ENCODE measurements at places on chromosomes 1 and 21. TPM values are rescaled to one million over a fixed set of nuclear protein-coding genes. Genes with fewer than 3 reads are reported as not detected.

GRCh38 chr1:64136752-64137411 lies 66.5 kb upstream of the UBE2U start:
- no peak overlapping the region for H3K4me3 ChIP-seq
- DNase-seq: peak; percentile 57
- no peaks in the 10 kb centered on the region for H3K27me3 ChIP-seq

The DIPK1A gene
- total RNA-seq: 9.3 TPM

GRCh38 chr1:8752411-8752810 lies 65.0 kb downstream of the RERE start:
- H3K27me3 ChIP-seq: no peaks in the 10 kb centered on the region
- DNase-seq: no peak
- H3K4me3 ChIP-seq: peak overlapping the region; percentile 14
- peak overlapping the region; percentile 94 for H3K27ac ChIP-seq
- no peaks in the 10 kb centered on the region for H3K36me3 ChIP-seq

GRCh38 chr1:176225479-176225875 lies 18.4 kb upstream of the COP1 start:
- no peak overlapping the region for H3K27ac ChIP-seq
- H3K4me1 ChIP-seq: no peaks in the 10 kb centered on the region
- no peaks in the 10 kb centered on the region for H3K27me3 ChIP-seq
- no peak overlapping the region for H3K4me3 ChIP-seq
- DNase-seq: no peak

The CASQ1 gene
- not detected for total RNA-seq

DNA sequence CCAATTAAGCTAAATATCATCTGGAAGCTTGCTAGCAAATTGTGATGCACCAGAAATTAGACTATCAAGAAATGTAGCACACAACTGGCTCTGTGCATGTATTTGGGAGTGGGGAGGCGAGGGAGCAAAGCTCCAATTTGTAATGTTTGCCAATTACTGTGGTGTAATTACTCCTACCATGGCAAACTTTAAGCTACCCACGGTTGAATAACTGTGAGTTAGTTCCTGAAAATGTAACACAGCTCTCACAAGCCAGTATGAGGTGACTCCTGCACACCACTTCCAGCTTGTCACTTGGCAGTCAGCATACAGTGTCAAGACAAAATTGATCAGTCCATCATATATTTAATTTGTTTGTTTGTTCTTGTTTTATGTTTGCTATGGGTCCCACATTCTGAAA lies 141.2 kb downstream of the TM2D1 start:
- H3K27ac ChIP-seq: no peak overlapping the region
- peaks cover 8% of the 10 kb centered on the region for H3K27me3 ChIP-seq
- DNase-seq: no peak
- H3K4me1 ChIP-seq: no peaks in the 10 kb centered on the region
- no peaks in the 10 kb centered on the region for H3K36me3 ChIP-seq

- peaks cover 15% of the 10 kb centered on the region for H3K4me1 ChIP-seq
- H3K27ac ChIP-seq: no peak overlapping the region
- H3K27me3 ChIP-seq: no peaks in the 10 kb centered on the region
Measured at GRCh38 chr21:45324489-45325205, 37.0 kb upstream of the POFUT2 start.

The EPHB2 gene
- total RNA-seq: 0.22 TPM

GRCh38 chr1:236701782-236702181 lies 15.5 kb downstream of the ACTN2 start:
- H3K4me1 ChIP-seq: no peaks in the 10 kb centered on the region
- H3K4me3 ChIP-seq: no peak overlapping the region
- no peak overlapping the region for H3K27ac ChIP-seq
- H3K36me3 ChIP-seq: no peaks in the 10 kb centered on the region
- H3K27me3 ChIP-seq: peaks cover 27% of the 10 kb centered on the region

DNA sequence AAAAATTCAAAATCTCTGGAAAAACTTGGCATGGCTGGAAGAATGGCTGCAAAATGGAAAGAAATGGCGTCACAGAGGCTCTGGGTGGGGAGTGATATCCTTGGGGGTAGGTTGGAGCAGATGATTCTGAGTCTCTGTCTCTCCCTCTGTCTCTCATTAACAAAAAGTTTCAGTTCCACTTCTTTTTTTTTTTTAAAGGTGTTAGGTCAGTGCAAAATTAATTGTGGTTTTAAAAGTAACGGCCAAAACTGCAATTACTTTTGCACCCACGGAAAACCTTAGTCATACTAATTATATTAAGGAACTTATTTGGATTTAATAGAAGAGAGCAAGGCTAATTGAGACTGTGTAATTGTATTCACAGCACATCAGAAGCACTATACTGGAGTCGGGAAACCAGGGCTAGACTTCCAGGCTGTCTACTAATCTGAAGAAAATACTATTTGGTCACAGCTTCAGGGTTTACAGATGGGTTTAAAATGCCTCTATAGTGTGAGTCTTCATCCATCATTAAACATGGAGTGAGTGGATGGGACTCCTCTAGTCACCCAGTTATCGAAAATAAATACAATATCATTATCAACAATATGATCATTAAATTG lies 289.1 kb upstream of the PLD5 start:
- no peaks in the 10 kb centered on the region for H3K36me3 ChIP-seq
- no peak for DNase-seq
- no peak overlapping the region for H3K27ac ChIP-seq
- no peak overlapping the region for H3K4me3 ChIP-seq

GRCh38 chr1:78918157-78918556 lies 88.4 kb downstream of the ADGRL4 start:
- H3K27me3 ChIP-seq: no peaks in the 10 kb centered on the region
- H3K36me3 ChIP-seq: no peaks in the 10 kb centered on the region
- H3K27ac ChIP-seq: no peak overlapping the region
- no peak for DNase-seq
- H3K4me1 ChIP-seq: no peaks in the 10 kb centered on the region

GRCh38 chr1:11134898-11135266 lies 35.2 kb upstream of the EXOSC10 start:
- H3K36me3 ChIP-seq: peaks cover 7% of the 10 kb centered on the region
- no peak for DNase-seq
- no peak overlapping the region for H3K27ac ChIP-seq
- no peak overlapping the region for H3K4me3 ChIP-seq

The RBM34 gene
- 128 TPM for total RNA-seq

DNA sequence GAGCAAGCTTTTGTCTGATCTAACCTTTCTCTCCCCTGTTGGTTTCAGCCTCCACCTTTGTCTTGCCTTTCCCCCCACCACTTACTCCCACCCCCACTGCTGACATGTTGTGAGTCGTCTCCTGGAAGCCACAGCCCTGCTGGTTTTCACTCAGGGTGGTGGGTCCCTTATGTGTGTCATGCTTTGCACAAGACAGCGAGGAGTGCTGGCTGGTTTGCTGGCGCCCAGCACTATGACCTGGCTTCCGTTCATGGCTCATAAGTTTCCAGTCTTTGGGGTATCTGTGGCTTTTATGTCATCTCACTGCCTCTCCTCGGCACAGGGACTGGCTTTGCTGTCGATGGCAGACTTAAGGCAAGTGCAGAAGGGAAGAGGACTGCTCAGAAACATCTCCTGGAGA lies 177.7 kb downstream of the KIF26B start:
- H3K4me1 ChIP-seq: peaks cover 42% of the 10 kb centered on the region
- peak; percentile 83 for DNase-seq
- peaks cover 26% of the 10 kb centered on the region for H3K27me3 ChIP-seq
- H3K36me3 ChIP-seq: peaks cover 6% of the 10 kb centered on the region
- no peak overlapping the region for H3K4me3 ChIP-seq

- H3K36me3 ChIP-seq: no peaks in the 10 kb centered on the region
- H3K27ac ChIP-seq: no peak overlapping the region
- H3K27me3 ChIP-seq: no peaks in the 10 kb centered on the region
- no peak overlapping the region for H3K4me3 ChIP-seq
- no peaks in the 10 kb centered on the region for H3K4me1 ChIP-seq
Measured at GRCh38 chr1:186927884-186928283, 99.1 kb downstream of the PLA2G4A start.

The PLA2G2F gene
- not detected for total RNA-seq

DNA sequence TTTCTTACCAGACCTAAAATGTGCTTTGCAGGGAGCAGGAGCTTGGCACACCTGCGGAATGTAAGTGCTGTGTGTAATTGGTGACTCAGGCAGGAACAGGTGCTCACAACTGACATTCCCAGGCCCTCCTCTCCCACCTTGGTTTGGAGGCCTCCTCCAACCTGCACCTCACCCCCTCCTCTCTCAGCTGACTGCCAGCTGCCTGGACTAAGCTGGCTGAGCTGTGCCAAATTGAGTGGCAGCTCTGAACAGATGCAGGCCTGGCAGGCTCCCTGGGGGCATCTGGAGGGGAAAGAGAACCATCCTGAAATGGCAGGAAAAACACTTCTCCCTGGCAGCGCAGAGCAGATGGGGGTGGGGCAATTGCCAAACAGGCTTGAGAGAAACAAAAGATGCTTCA lies 91.7 kb upstream of the PGBD5 start:
- no peaks in the 10 kb centered on the region for H3K4me1 ChIP-seq
- no peak for DNase-seq
- H3K4me3 ChIP-seq: no peak overlapping the region
- no peaks in the 10 kb centered on the region for H3K27me3 ChIP-seq
- no peak overlapping the region for H3K27ac ChIP-seq

The REN gene
- total RNA-seq: not detected

The AMY2B gene
- 14.2 TPM for total RNA-seq

- H3K27me3 ChIP-seq: peaks cover 7% of the 10 kb centered on the region
- H3K27ac ChIP-seq: peak overlapping the region; percentile 55
- H3K4me3 ChIP-seq: peak overlapping the region; percentile 47
- peaks cover 13% of the 10 kb centered on the region for H3K4me1 ChIP-seq
- peak; percentile 27 for DNase-seq
Measured at GRCh38 chr1:10904396-10905358, 107.8 kb upstream of the TARDBP start.

- H3K36me3 ChIP-seq: peaks cover 4% of the 10 kb centered on the region
- no peak for DNase-seq
- H3K4me3 ChIP-seq: no peak overlapping the region
- peaks cover 10% of the 10 kb centered on the region for H3K4me1 ChIP-seq
Measured at GRCh38 chr1:169305948-169306347, 61.6 kb downstream of the NME7 start.

- H3K4me3 ChIP-seq: no peak overlapping the region
- no peaks in the 10 kb centered on the region for H3K4me1 ChIP-seq
- peaks cover 13% of the 10 kb centered on the region for H3K27me3 ChIP-seq
- DNase-seq: no peak
- H3K27ac ChIP-seq: no peak overlapping the region
Measured at GRCh38 chr1:162893612-162893908, 32.6 kb upstream of the CCDC190 start.

DNA sequence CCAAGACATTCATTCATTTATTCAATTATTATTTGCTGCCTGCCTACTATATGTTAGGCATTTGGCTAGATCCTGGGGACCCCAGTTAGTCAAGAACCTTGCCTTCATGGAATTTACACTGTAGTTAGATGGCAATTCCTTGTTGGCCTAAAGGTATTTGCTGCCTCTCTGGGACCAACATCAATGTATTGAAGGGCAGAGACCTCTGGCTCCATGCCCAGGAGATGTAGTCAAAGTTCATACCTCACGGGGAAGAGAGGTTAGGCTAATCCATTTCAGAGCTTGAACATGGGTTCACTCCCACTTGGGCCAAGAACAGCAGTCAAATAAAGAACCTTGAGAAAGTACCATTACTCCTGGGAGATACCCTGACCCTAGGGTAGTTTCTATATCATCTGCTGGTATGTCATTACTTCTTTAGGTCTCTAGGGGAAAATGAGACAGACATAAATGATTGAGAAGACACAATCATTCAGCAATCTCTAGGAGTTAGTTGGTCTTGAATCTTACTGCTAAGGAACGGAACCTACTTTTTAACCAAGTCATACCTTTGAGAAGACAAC lies 32.0 kb downstream of the SORT1 start:
- no peaks in the 10 kb centered on the region for H3K36me3 ChIP-seq

The BMP8A gene
- 0.35 TPM for total RNA-seq

DNA sequence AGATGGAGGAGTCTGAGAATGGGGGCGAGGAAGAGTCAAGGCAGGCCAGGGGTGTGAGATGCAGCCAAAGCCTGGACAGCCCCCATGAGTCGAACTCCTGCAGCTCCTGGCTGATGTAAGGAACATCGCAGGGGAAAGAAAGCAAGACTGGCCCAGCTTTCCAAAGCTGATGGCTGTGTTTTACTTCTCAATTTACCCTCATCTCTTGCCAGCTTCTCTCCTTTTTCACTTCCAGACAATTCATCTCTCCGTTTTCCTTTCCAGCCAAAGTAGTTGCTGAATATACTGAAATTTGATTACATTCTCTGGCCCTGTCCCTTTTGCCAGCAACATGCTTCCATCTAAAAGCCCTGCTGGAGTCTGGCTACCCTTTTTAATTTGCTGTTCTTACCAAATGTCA lies 40.0 kb upstream of the UBE2U start:
- H3K36me3 ChIP-seq: no peaks in the 10 kb centered on the region
- no peak for DNase-seq
- no peak overlapping the region for H3K27ac ChIP-seq

The DENND2C gene
- 0.88 TPM for total RNA-seq

DNA sequence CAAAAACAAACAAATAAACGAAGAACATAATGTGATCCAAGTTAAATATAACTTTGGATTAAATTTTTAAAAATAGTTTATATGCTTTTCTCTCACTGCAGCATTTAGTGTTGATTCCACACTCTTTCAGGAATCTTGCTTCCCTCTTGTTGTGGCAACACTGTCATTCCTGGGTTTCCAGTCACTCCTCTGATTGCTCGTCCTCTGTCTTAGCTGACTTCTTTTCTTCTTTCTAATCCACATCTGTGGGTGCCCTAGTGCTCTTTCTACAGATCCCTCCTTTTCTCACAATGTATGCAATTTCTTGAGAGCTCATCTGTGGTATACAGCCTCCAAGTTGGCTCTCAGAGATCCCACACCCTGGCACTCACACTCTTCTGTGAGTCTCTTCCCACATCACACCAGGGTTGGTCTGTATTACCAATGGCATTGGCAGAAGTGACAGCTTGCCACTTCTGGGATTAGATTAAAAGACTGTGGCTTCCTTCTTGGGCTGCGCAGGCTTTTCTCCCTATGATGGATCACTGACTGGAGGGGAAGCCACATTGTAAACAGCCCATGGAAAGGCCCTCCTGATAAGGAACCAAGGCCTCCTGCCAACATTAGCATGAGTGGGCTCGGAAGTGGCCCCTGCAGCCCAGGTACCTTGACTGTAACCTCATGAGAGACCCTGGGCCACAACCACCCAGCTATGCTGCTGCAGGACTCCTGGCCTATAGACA lies 11.5 kb upstream of the MYOC start:
- no peak overlapping the region for H3K4me3 ChIP-seq
- H3K27ac ChIP-seq: no peak overlapping the region
- no peaks in the 10 kb centered on the region for H3K36me3 ChIP-seq
- H3K27me3 ChIP-seq: no peaks in the 10 kb centered on the region
- no peak for DNase-seq

GRCh38 chr1:39407510-39407895 lies 83.9 kb upstream of the BMP8A start:
- H3K36me3 ChIP-seq: peaks cover 3% of the 10 kb centered on the region
- H3K4me1 ChIP-seq: peaks cover 64% of the 10 kb centered on the region
- peak overlapping the region; percentile 89 for H3K4me3 ChIP-seq
- DNase-seq: no peak
- no peak overlapping the region for H3K27ac ChIP-seq

The DCDC2B gene
- not detected for total RNA-seq

The FMO3 gene
- total RNA-seq: not detected

The MDM4 gene
- 153 TPM for total RNA-seq
